ENCODE measurements at places on chromosomes 5 and 9.
A peak's percentile ranks its signal among the peaks of the same experiment; 100 is the strongest.

GRCh38 chr9:107569174-107569573 is 79.6 kb upstream of the KLF4 start:
- no peak for DNase-seq

DNA sequence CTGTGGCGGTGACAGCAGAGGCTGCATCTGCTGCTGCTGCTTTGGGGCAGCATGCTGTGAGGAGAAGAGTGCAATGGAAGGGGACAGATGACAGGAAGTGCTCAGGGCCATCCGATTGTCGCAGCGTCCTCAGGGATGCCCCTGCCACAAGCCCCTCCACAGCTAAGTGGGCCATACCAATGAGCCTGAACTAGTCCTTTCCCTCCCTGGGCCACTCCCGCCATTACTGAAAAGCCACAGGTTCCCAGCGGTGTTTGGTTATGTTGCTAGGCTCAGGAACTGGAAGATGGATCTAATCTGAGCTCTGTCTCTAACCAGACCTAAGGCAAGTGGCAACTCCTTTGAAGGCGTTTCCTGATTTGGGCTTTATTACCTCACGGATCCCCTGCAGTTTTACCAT is 109.2 kb downstream of the GAPVD1 start:
- DNase-seq, result no peak

- peak; percentile 34 for DNase-seq
These were observed 3.1 kb downstream of the EGR1 start for GRCh38 chr5:138468133-138468965.

- no peak for DNase-seq
These were observed 78.3 kb upstream of the IRX1 start for GRCh38 chr5:3517348-3517747.

- DNase-seq, result peak; percentile 4
These were observed 55.9 kb downstream of the NSUN2 start for GRCh38 chr5:6576861-6577501.

DNA sequence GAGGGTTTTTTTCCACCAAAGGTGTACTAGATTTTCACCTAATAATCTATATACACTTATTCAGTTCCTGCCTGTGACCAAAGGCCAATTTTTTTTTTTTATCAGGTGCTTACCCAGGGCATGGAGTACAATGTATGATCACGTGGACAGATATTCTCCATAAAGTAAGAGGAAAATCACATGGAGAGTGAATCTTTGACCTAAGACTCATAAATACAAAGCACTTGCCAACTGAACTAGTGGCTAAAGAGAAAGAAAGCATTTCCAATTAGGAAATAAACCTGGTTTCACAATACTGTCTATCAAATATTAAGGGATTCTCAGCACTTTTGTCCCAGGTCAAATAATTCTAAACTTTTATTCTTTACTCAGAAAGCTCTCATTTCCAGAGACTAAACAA is 33.0 kb upstream of the CEP120 start:
- DNase-seq, result no peak

GRCh38 chr5:135120951-135121350 is 86.9 kb upstream of the PITX1 start:
- no peak for DNase-seq

- DNase-seq, result no peak
These were observed 121.2 kb downstream of the GCNT1 start for GRCh38 chr9:76580188-76580587.

- DNase-seq, result peak; percentile 74
These were observed 849 bp upstream of the RGMB start for GRCh38 chr5:98772415-98773213.

- DNase-seq, result no peak
These were observed 1.8 kb downstream of the ZFAND5 start for GRCh38 chr9:72363236-72363635.

All from CD4-positive, alpha-beta T cell treated with Interleukin-17A for 1 hour (primary cell).